Activated CD4-positive, alpha-beta T cell treated with anti-CD3 and anti-CD28 coated beads, Interleukin-10, Interleukin-2, amounts not matched to agents 100 ng/mL and 50 ng/mL, durations not matched to agents 16 hours and 8 hours (primary cell): ENCODE measurements at places on chromosomes 4 and X.

DNA sequence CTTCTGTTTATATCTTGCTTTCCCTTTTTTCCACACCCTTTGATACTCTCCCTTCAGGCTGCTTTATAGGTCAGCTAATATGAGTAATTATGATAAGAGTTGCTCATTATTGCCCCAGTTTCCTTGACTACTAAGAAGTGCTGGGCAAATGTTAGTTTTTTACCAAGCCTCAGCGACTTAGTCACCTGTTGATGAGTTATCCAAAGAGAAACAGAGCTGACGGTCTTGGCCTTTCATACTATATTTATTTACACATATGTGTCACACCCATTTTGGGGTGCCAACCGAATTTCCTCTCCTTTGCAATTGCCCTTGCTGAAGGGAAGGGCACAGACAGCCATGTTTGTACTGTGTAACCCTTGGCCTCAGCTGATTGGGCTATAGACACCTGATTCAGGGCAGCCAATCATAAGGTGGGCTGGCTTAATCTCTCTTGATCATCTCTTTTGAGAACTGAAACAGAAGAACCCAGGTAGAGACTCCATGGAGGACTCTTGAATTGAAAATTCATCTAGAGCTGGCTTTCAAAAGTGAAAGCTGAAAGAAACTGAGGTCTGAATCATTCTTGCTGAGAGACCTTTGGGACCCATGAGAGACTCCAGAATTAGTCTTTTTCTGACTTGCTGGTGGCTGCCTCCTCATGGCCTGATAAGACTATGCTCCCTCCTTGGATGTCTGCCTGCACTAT lies 111.7 kb upstream of the RPS6KA3 start:
- peak; percentile 75 for DNase-seq

DNA sequence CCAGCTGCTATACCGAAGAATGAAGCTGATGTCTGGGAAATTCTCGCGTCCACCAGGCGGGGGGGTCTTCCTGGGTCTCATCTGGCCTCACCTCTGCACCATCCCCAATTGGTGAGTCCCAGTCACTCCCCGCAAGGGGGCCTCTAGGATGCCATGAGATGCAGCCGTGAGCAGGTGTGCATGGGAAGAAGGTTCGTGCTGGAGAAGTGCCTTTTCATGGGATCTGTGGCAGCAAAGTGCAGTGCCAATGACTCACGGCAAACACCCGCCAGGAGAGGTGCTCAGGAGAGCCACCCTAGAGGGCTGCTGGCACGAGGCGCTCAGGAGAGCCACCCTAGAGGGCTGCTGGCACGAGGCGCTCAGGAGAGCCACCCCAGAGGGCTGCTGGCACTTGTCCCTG lies 55.1 kb downstream of the CPZ start:
- DNase-seq, result no peak

- no peak for DNase-seq
Measured at GRCh38 chr4:98903963-98904362, 25.0 kb downstream of the EIF4E start.

GRCh38 chr4:140358281-140358680 lies 15.2 kb upstream of the SCOC start:
- DNase-seq, result no peak
